ENCODE measurements at places on chromosomes 7 and 10. TPM values are rescaled to one million over a fixed set of nuclear protein-coding genes. Genes with fewer than 3 reads are reported as not detected.

Gene CALCR
- total RNA-seq = not detected

Gene STAM
- total RNA-seq = 22.9 TPM

Gene TMEM139
- 1.3 TPM for total RNA-seq

Gene CPN1
- 0.28 TPM for total RNA-seq

Gene TEX36
- total RNA-seq = not detected

Gene VENTX
- total RNA-seq = not detected

Gene CNTNAP2
- not detected for total RNA-seq

Gene CNPY1
- total RNA-seq = not detected

Gene ORC5
- 25.6 TPM for total RNA-seq

Gene NAT16
- total RNA-seq = 0.29 TPM

Gene CACNB2
- total RNA-seq = not detected

Gene SPOCK2
- 0.39 TPM for total RNA-seq

Gene CHRM2
- total RNA-seq = not detected

Gene RBM20
- total RNA-seq = 2.1 TPM

Gene OR2A7
- total RNA-seq = not detected

Gene PDK4
- 9.4 TPM for total RNA-seq

Gene MYO1G
- 0.13 TPM for total RNA-seq

Gene ELN
- total RNA-seq = 0.08 TPM

Gene GNGT1
- total RNA-seq = not detected

Gene EMX2
- total RNA-seq = not detected

Gene MYL7
- not detected for total RNA-seq

Gene SGCE
- total RNA-seq = 56.0 TPM

Gene FFAR4
- total RNA-seq = 0.22 TPM

Gene ENTPD7
- 11.0 TPM for total RNA-seq

Gene EPHA1
- total RNA-seq = not detected

Gene KCNH2
- 1.0 TPM for total RNA-seq

Gene COL26A1
- 0.62 TPM for total RNA-seq

Gene ALDH18A1
- total RNA-seq = 48.7 TPM

Gene AKR1C8
- not detected for total RNA-seq

Gene TOMM7
- total RNA-seq = 372 TPM

Gene SEMA3C
- total RNA-seq = 63.0 TPM

Gene DGKI
- not detected for total RNA-seq

Gene CALHM1
- not detected for total RNA-seq

Gene CCL24
- not detected for total RNA-seq

Gene GRM8
- not detected for total RNA-seq

Gene SHOC2
- total RNA-seq = 16.4 TPM

Gene SPACDR
- 0.67 TPM for total RNA-seq

Gene TRIL
- total RNA-seq = not detected

Gene SORCS1
- total RNA-seq = not detected

Gene PIP
- 0.71 TPM for total RNA-seq

Gene OR2A12
- total RNA-seq = not detected

Gene CEP55
- 104 TPM for total RNA-seq

Measured in A549 treated with ZK216348 at 1 μM for 4 hours (cell line).